Stimulated activated CD8-positive, alpha-beta memory T cell treated with anti-CD3 and anti-CD28 coated beads, Interleukin-7, amount 100 ng/mL, for 1 hour (primary cell): ENCODE measurements at places on chromosomes 5 and 9.

GRCh38 chr5:33976307-33976706 lies 8.2 kb downstream of the SLC45A2 start:
- DNase-seq: no peak

- DNase-seq: no peak
Measured at GRCh38 chr5:89190515-89191265, 307.7 kb upstream of the MEF2C start.

DNA sequence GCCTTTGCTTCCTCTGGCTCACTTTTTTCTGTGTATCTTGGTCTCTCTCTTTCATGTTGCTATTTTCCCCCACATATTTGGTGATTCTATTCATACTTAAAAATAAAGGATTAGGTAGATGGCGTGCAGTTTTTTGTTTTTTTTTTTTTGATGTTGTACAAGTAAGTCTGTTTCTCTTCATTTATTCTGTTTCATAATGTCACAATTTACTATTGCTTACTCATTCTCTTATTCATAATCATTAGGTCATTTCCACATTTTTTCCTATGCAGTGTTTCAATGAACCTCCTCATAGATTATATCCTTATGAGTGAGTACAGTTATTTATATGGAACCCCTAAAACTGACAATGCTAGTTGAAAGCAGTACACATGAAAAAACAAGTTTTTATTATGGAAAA lies 136.3 kb downstream of the APBA1 start:
- DNase-seq: no peak

DNA sequence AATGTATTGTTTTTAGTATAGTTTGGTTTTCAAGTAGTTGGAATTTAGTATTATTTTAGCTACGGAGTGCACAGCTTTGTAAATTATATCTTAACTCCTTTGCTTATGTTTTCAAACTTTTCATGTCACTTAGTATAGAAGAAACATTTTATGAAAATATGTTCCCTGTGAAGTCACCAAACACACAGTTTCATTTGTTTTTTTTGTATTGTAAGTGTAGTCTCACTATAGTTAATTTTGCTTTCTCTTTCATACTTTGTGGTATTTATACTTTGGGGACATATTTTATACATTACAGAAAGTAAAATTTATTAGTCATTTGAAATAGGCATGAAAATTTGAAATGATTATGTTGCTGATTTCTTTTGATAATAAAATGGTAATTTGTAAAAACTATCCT lies 5.0 kb downstream of the CHSY3 start:
- DNase-seq: no peak

DNA sequence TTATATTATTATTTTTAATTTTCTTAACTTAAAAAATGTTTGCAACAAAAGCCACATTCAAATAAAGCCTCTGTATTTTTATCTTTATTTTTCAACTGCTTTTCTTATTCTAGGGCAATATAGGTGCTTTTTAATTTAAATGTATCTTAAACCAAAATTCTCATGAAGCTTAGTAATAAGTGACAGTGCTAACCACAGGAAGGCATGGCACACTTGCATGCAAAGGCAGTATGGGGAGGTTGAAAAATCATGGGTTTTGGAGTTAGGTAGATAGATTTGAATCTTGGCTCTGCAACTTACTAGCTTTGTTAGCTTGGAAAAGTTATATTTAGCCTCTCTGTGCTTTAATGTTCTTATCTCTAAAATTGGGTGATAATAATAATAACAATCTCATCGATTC lies 458.0 kb downstream of the DMAC1 start:
- DNase-seq: no peak

- DNase-seq: no peak
Measured at GRCh38 chr9:20314981-20315380, 307.3 kb downstream of the MLLT3 start.

DNA sequence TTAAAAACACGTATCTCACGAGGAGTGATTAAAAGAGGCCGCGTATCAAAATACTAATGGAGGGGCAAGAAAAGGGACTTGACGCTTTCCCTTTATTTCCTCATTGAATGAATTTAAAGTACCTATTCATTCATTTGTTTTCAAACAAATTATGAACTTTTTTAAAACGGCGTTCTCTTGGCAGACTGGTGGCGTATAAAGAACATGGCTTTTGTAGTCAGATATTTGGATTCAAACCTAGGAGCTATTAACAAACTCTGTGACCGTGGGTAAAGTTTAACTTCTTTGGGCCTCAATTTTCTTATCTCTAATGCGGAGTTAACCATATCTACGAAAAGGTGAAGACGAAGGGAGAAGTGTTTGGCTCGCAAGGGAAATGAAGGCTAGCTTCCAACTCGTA lies 876 bp downstream of the CAAP1 start:
- no peak for DNase-seq

GRCh38 chr5:140035881-140036280 lies 7.2 kb downstream of the NRG2 start:
- no peak for DNase-seq

DNA sequence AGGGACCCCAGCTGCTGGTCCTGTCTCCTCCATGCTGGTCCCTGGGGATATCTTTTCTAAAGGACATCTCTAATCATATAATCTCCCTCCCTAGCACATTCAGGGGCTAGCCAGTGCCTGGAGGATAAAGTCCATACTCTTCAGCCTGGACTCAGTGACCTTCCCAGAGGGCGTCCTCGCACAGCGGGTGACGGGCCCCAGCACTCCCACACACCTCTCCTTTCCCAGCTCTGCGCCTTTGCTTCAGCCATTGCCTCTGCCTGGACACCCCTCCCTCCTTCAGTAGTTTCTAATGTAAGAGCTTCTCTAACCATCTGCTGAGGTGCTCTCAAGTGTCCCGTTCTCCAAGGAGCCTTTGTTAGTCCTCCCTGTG lies 15.2 kb upstream of the TNIP1 start:
- DNase-seq: no peak

- no peak for DNase-seq
Measured at GRCh38 chr5:153530357-153531143, 40.1 kb downstream of the GRIA1 start.

DNA sequence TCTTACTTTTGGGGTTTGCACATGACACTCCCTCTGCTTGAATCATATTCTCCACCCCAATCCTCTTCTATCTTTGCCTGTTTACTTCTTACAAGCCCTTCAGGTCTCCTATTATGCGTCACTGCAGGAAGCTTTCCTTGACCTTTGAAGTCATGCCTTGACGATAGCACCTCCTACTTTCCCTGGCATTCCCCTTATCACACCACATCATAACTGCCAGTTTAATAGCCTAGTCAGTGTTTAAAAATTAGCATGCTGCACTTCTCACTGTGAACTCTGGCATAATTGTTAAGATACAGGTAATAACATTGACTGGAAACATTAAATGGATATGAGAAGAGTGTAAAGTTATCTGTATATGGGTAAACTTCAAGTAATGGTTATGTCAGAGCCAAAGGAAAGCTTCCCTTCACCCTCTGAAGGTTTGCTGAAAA lies 37.1 kb upstream of the CEP120 start:
- DNase-seq: no peak

DNA sequence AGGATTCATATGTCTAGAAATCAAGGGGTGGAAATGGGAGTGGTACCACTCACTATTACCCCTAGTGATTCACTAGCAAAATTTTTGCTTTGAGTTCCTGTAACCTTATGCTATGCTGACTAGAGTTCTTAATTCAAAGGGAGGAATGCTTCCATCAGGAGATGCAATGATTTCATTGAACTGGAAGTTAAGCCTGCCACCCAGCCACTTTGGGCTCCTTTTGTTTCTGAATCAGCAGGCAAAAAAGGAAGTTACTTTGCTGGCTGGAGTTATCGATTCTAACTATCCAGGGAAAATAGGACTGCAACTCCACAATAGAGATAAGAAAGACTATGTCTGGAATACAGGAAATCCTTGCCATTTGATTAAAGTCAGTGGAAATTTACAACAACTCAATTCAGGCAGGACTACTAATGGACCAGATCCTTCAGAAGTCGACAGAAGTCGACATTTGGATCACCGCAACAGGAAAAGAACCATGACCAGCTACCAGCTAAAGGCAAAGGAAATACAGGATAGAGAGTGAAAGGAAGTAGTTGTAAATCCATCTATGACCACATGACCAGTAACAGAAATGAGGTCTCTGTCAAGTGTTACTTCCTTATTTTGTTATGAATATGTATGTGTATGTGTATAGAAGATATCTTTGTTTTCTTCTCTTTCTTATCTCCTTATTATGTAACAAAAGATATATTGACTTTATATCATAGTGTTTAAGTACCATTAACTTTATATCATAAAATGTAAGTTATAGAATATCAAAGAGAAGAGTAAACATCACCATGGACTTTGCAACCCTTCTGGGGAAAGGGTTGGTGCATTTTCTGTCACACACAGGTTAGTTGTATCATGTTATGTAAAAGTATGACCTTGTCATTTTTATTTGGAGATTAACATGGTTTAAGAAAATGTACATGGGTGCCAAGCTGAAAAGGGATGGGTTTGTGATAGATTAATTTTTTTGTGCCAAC lies 198.7 kb upstream of the HAPLN1 start:
- DNase-seq: no peak

GRCh38 chr5:136006761-136007251 lies 22.0 kb upstream of the TGFBI start:
- no peak for DNase-seq

DNA sequence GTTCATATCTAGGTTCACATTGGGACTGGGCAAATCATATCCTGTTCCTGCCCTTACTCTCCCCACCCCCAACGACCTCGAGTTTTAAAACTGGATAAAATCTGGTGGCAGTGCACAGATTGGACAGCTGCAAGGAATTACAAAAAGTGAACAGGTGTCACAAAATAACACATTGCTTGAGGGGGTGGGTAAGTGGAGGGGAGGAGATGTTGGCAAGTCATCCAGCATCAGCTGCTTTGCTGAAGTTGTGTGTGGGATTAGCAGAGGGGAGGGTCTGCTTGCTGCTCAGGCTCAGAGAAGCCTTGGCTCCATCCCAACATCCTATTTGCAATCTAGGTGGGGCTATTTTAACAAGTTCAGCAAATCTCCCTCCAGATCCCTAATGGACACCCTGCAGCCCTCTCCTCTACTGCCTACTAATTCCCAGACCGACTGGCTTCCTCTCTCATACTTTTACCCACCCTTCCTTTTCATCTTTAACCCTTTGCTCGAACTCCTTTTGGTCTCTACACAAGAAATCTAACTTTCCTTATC lies 39.8 kb upstream of the SLC24A2 start:
- no peak for DNase-seq

GRCh38 chr9:120435091-120435490 lies 144.9 kb downstream of the CDK5RAP2 start:
- no peak for DNase-seq

DNA sequence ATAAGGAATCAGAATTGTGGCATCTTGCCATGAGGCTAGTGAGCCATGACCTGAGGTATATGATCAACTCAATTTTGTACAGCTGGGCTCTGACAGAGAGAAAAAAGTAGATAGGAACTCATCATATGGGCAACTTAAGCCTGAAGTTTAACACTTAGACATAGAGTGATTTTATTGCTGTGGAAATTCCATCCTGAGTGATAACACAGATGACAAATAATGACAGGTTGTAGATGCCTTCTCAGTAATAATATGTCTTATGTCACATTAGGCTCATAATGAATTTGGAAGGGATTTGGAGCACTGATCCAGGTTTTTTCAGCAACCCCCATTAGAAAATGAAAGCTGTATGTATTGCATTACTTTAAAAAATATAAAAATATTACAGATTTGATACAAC lies 744.6 kb downstream of the CDH12 start:
- DNase-seq: no peak

- no peak for DNase-seq
Measured at GRCh38 chr5:76303921-76304320, 99.2 kb upstream of the IQGAP2 start.
